ENCODE measurements at places on chromosomes 12 and 14.

GRCh38 chr12:122856999-122857671, 21.9 kb downstream of the HIP1R start:
- DNase-seq = no peak

GRCh38 chr14:36518586-36519430, 1.2 kb downstream of the NKX2-1 start:
- no peak for DNase-seq

DNA sequence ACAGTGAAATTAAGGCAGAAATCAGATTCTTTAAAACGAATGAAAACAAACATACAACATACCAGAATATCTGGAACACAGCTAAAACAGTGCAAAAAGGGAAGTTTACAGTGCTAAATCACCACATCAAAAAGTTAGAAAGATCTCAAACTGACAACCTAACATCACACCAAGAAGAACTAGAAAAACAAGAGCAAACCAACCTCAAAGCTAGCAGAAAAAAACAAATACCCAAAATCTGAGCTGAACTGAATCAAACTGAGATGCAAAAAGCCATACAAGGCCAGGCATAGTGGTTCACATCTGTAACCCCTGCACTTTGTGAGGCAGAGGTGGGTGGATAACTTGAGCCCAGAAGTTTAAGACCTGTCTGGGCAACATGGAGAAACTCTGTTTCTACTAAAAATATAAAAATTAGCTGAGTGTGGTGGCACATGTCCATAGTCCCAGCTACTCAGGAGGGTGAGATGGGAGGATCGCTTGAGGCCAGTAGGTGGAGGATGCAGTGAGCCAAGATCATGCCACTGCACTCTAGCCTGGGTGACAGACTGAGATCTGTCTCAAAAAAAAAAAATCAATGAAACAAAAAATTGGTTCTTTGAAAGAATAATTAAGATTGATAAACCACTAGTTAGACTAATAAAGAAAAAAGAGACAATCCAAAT, 33.2 kb upstream of the LDHB start:
- DNase-seq = no peak

DNA sequence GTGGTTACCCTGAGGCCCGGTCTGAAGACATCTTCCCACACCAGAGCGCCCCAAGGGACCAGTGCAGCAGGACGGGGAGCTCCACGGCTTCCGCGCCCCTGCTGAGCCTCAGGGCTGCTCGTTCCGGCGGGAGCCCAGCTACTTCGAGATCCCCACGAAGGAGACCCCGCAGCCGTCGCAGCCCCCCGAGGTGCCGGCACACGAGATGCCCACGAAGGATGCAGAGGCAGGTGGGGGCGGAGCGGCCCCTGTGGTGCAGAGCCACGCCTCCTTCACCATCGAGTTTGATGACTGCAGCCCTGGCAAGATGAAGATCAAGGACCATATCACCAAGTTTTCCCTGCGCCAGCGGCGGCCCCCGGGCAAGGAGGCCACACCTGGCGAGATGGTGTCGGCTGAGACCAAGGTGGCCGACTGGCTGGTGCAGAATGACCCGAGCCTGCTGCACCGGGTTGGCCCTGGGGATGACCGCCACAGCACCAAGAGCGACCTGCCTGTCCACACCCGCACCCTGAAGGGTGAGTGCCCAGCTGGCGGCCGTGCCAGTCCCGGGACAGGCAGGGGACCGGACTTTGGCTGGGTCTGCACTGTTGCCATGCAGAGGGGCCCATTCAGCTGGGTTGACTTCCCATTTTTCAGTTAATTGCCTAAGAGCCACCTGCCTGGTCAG, 18.1 kb downstream of the CEP170B start:
- no peak for DNase-seq

DNA sequence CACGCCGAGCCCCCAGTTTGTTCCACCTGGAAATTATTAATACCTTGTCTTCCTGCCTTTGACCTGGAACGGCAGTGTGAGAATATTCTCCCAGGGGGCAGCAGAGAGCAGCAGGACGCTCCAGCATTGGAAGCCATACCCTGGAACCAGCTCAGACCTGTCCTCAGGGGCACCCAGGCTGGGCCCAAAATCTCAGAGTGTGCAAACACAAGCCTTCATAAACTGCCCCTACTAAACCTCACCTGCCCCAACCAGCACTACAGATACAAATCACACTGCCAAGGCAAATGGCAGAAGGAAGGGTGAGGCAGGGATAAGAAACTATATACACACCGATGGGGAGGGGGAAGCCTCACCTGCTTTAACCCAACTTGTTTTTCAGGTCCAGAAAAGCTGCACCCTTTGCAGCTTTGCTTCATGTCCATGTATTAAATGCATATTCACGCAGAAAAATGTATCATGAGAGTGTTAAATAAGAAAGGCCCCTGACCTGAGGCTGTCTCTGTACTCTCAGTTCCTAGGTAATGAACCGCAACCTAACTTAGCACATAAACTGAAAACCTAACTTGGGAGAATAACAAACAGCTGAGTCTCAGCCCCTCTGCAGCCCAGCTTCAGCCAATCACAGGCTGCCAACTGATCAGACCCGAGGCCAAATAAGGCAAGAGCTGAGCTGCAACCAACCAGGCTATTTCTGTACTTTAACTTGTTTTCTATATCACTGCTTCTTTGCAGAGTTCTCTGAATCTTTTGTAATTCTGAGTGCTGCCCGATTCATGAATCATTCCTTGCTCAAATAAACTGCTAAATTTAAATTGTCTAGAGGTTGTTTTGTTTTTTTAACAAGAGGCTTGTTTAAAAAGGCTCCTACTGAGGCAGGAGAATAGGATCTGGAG, 130.1 kb downstream of the SPTSSA start:
- DNase-seq = peak; percentile 26

GRCh38 chr12:123271001-123271668, 521 bp downstream of the CDK2AP1 start:
- peak; percentile 69 for DNase-seq

- peak; percentile 9 for DNase-seq
These were observed 88.2 kb downstream of the DUSP16 start for GRCh38 chr12:12474471-12474928.

Measured in CD4-positive, alpha-beta T cell treated with Interferon gamma for 1 hour (primary cell).